Thoracic aorta (tissue), 2 donors: ENCODE measurements at places on chromosomes 16 and 17. TPM values are rescaled to one million over a fixed set of nuclear protein-coding genes. Genes with fewer than 3 reads are reported as not detected.

AARS1 gene
- total RNA-seq: 69.4 TPM

NBR1 gene
- 101 TPM for total RNA-seq

TNS4 gene
- total RNA-seq: 0.78 TPM

IL21R gene
- total RNA-seq: 0.14 TPM

POLR2A gene
- 77.8 TPM for total RNA-seq

GRIN2C gene
- total RNA-seq: 0.42 TPM

CRYM gene
- total RNA-seq: not detected

SSTR5 gene
- total RNA-seq: 3.0 TPM

DNA sequence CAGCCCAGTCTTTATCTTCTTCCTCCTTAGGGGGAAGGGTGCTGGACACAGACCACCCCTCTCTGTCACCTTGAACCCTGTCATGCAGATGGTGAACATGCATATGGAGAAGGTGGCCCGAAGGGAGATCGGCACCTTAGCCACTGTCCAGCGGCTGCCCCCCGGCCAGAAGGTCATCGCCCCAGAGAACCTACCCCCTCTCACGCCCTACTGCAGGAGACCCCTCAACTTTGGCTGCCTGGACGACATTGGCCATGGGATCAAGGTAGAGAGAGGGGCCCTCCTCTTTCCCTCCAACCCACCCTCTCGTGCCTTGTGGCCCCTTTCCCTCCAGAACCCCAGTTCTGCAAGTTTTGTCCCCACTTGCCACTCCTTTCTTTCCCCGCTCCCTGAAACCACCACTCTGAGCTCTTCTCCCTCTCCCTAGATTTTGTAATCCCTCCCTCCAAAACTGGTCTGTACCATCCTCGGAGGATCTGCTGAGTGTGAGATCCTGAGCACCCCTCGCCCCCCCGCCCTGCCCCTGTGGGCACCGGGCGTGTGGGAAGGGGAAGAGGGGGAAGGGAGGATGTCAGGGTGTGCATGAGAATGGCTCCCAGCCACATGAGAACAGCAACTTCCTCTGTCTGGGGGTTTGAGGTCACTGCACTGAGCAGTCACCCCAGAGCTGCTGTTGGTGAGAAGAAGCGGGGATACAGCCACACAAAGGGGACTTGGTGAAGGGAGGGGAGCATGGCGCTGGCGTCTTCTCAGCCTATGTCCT, 7.3 kb downstream of the ABI3 start:
- DNase-seq: no peak

- DNase-seq: no peak
Measured at GRCh38 chr16:48047241-48047640, 108.6 kb downstream of the ABCC12 start.

DNA sequence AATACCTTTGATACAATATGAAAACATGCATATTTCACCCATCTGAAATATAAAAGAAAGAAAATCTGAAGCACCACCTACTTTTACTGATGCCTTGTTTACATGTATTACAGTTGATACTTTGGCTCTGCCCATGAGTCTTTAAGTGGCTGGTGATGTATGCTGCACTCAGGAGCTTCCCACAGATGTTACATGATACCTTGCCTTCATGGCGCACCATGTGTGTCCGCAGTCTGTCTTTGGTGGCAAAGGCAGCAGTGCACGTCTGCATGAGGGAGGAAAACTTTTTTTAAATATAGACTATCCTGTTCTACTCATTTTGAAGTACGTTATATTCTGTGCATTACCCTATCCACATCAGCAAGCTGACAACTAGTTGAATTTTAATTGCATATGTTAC, 7.5 kb downstream of the VEZF1 start:
- no peak for DNase-seq

- DNase-seq: no peak
Measured at GRCh38 chr16:8686031-8686621, 11.7 kb downstream of the ABAT start.

GRCh38 chr16:83626676-83627075, 181.1 kb upstream of the HSBP1 start:
- DNase-seq: no peak

DNA sequence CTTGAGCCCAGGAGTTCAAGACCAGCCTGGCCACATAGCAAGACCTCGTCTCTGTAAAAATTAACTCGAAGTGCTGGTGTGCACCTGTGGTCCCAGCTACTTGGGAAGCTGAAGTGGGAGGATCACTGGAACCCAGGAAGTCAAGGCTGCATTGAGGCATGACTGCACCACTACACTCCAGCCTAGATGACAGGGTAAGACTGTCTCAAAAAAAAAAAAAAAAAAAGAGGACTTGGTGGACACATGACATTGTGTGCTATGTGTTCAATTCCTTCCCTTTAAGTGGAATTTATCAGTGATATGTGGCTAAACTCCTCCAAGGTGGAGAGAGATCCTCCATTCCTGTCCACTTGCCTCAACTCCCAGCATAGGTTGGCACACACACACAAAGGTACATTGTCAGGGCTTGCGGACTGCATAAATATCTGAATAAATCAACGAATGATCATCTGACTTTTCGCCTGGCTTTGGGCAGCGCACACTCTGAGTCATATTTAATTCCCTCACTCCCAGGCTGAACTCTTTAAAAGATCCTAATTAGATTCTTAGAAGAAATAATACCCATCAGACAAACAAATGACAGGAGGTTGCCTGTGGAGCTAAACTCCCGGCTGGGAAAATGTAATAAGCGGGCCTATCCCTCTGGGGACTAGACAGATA, 25.0 kb upstream of the SYT17 start:
- DNase-seq: no peak

- no peak for DNase-seq
Measured at GRCh38 chr16:46658925-46659324, 30.1 kb downstream of the VPS35 start.

DNA sequence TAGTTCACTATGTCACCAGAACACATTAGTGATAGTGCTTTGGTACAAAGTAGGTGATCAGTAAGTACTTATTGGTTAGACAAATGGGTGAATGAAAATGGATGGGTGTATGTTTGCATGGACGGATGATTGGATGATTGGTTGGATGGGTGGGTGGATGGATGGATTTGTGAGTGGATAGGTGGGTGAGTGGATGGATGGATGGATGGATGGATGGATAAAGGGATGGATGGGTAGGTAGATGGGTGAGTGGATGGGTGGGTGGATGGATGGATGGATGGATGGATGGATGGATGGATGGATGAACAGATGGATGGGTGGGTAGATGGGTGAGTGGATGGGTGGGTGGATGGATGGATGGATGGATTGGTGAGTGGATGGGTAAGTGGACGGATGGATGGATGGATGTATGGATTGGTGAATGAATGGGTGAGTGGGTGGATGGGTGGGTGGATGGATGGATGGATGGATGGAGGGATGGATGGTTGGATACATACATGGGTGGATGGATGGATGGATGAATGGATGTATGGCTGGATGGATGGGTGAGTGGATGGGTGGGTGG, 225.3 kb upstream of the GSE1 start:
- DNase-seq: no peak

DNA sequence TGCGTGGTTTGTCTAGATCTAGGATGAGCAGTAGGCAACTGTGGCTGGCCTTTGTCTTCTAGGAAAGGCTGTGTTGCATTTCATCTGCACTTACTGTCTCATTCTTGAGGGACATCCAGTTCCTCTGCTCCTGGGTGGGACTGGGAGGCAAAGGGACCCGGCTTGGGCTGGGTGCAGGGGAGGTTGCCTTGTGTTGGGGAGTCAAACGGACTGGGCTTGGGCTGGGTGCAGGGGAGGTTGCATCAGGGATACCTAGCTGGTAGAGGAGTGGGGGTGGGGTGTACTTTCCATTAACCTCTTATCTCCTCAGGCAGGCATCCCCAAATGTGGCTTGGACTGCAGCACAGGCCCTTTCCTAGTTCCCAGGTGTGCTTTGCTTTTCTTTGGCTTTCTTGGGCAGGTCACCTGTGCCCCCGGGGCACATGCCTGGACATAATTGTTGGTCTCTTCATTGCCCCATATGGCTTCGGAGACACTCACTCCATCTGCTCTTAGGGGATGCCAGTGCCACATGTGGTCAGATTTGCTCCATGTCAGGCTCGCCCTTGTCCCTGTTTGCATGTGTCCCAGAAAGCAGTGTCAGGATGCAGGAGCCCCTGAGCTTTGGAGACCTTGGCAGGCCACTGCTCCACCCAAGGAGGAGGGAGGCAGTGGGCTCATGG, 1682.9 kb downstream of the TP53TG3F start:
- no peak for DNase-seq

DNA sequence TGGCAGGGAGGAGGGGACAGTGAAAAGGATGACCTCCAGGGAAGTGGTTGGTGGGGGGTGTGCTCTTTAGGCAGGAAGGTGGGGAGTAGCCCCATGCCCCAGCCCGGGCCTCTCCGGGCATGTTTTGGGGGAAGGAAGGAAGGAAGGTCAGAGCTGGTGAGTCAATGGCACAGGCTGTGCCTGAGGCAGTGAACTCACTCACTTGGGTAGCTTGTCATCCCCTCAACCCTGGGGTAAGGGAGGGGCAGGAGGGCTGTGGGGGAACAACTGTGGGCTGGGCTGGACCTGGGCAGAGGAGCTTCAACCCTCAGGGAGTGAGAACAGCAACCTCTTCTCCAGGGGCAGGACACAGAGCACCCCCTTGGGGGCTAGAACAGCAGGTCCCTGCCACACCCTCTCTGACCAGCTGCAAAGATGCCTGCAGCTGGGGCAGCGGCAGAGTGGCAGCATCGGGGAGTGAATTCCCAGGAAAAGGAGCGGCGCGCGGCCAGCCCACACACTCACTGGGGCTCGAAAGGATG, 6.3 kb downstream of the CSF3 start:
- no peak for DNase-seq

GRCh38 chr17:47719411-47720152, 13.5 kb upstream of the TBX21 start:
- no peak for DNase-seq

DNA sequence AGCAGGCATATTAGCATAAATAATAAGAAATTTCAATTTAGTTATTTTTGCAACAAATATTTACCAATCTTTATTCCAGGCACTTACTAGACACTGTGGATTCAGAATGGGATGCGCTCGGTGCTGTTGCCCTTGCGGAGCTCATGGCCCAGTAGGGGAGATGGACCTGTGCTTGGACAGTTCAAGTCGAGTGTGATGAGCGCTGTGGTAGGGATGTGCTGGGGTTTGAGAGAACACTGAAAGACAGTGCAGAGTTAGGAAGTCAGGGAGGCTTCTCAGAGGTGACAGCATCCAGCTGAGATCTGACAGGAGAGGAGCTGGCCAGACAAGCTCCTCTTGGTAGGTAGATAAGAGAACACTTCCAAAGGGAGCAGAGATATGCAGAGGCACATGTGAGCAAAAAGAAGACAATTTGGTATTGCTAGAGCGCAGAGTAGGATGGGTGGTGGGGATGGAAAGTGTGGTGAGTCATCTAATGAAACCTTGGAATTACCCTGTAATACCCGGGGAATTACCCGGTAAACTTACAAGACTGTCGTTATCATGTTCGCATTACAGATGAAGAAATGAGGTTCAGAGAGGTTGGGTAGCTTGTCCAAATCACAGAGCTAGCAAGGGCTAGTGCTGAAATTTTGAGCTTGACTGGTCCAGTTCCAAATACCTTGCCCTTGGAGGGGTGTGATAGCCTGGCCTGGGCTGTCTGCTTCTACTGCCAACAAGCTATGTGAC, 298.1 kb upstream of the N4BP1 start:
- DNase-seq: no peak

DNA sequence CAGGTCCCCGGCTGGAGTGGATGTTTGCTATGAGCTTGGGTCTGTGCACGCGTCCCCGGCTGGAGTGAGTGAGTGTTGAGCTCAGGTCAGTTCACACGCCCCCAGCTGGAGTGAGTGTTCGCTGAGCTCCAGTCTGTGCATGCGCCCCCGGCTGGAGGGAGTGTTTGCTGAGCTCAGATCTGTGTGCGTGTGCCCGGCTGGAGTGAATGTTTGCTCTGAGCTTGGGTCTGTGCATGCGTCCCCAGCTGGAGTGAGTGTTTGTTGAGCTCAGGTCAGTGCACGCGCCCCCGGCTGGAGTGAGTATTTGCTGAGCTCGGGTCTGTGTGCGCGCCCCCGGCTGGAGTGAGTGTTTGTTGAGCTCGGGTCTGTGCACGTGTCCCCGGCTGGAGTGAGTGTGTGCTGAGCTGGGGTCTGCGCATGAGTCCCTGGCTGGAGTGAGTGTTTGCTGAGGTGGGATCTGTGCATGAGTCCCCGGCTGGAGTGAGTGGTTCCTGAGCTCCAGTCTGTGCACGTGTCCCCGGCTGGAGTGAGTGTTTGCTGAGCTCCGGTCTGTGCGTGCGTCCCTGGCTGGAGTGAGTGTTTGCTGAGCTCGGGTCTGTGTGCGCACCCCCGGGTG, 284.2 kb downstream of the SNX29 start:
- DNase-seq: no peak

GRCh38 chr16:25868706-25869370, 177.1 kb downstream of the HS3ST4 start:
- DNase-seq: no peak

DNA sequence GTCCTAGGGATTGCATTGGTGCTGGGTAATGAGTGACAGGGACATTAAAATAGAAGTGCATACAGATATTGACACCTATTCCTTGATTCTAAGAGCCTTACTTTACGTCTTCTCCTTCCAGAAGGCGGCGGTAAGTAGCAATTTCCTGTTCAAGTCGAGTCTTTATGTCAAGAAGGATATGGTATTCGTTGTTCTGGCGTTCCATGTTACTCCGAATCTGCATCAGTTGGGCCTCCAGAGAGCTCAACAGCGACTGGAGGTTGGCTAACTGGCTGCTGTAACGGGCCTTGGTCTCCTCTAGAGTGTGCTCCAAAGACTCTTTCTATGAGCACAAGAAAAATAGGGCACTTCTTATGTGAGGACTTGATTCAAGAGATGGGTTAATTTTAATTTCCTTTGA, 7.0 kb downstream of the KRT20 start:
- DNase-seq: no peak

DNA sequence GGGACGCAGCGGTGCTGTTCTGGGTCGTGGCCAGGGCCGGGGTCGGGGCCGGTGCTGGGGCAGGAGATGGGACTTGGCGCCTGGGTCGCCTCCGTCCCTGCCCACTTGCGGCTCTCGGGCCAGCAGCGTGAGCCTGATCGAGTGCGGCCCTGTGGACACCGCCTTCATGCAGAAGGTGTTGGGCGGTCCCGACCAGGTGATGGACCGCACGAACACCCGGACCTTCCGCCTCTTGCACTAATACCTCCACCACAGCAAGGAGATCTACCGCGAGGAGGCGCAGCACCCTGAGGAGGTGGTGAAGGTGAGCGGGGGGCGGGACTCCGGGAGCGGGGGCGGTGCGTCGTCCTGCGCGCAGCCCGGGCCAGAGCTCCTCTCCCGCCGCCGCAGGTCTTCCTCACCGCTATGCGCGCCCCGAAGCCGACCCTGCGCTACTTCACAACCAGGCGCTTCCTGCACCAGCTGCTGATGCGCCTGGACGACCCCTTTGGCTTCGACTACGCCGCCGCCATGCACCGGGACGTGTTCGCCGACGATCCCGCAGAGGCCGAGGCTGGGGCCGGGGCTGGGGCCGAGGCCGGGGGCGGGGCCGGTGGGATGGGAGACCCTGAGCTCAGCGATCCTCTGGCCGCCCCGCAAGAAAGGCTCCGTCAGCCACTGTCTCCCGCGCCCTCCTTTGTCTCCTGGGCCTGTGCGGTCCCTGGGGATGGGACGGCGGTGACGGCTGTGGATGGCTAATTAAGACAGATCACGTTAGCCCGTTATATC, 4.5 kb upstream of the HSD17B1 start:
- no peak for DNase-seq

GRCh38 chr16:49491771-49492761, 118.5 kb downstream of the C16orf78 start:
- no peak for DNase-seq

- no peak for DNase-seq
Measured at GRCh38 chr17:77107506-77108433, 33.0 kb upstream of the SEC14L1 start.
